ENCODE measurements at places on chromosomes 1 and 21.

- DNase-seq, result no peak
Observed at GRCh38 chr1:16076865-16077238, 3.4 kb upstream of the FAM131C start.

DNA sequence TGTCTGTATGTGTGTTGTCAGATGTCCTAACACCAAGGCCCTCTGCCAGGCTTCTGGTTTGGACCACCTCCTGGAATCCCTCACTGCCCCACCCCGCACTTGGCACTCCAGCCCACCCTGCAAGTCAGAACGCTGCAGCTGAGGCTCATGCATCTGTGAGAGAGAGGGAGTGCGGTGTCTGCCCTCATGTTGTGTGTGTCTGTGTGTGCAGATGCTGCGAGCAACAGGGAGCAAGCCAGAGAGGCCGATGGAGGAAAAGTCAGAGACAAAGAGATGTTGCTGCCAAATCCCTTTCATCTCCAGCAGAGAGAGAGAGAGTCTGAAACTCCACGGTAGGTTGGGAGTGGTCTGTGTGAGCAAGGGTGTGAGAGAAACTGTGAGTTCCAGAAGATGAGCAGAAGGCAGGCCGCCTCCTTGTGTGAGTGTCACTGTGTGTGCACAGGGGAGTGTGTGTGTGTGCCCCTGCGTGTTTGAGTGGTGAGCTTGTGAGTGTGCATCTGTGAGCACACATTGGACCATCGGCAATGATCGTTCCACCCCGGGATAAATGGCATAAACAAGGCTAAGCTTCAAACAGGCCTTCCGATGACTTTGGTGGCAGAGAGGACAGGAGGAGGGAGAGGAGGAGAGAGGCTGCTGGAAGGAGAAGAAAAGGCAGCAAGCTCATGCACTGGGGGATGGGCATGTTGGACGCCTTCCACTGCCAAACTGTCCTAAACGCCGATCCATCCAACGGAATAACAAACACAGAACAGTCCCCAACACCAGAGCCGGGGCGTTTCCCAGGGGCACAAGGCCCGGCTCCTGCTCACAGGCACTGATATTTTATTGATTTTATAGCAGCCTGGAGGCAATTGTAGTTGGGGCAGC lies 99.2 kb upstream of the GRIK3 start:
- DNase-seq, result no peak

DNA sequence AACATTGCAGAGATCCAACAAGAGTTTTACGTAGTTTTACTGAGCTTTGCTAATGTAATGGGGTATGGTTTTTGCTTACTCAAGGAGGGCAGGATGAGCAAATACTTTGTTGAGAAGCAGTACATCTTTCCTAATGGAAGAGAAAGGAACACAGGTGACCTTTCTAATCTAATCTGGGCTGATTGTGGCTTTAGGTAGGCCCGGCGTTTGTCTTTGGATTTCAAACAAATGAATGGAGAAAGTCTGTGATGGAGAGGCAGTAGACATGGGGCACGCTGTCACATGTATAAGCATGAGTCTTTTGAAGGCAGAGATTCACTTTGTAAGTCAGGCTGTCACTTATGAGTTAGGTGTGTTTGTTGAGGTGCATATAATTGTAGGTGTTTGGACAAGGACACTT lies 1.7 kb downstream of the PLEKHM2 start:
- DNase-seq, result no peak

DNA sequence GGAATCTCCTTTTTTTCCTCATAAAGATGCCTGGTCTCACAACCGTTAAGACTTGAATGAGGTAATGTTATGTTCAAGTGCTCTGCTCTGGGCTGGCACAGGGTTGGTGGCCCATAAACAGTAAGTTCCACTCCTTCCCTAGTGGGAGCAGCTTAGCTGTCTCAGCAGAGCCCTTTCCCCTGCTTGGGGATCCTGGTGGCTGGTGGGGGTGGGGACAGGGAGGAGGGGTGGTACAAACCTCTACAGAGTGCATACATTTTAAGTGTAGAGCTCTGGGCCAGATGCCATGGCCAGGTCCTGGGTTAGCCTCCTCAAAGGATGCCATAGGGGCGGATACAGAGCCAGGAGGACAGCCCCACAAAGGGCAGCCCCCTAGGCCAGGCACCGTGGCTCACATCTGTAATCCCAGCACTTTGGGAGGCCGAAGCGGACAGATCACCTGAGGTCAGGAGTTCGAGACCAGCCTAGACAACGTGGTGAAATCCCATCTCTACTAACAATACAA lies 20.7 kb upstream of the PADI1 start:
- DNase-seq, result no peak

GRCh38 chr1:8667869-8668594 lies 149.4 kb downstream of the RERE start:
- DNase-seq, result no peak

- no peak for DNase-seq
Observed at GRCh38 chr1:63730211-63730610, 43.6 kb upstream of the ROR1 start.

DNA sequence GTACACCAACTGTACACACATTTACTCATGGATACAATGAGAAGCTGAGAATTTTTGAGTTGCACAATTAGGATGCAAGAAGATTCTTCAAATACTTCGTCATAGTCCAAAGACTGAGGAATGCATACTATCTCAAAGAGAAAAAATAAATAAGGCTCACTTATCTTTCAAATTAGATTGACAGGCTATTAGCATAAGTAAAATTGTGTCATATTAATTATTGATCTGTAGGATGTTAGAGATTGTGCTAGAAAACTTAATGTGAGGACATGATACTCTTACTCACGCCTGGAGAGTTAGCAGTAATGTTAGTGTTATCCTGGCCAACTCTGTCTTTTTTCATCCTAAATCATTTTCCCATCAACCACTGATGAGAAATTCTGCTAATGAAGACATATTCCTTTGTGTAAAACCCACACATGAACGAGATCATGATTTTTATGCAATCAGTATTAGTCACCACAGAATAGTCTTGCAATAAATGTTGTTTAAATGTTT lies 659.0 kb downstream of the LTN1 start:
- DNase-seq, result no peak

GRCh38 chr1:89873770-89874169 lies 52.9 kb downstream of the LRRC8D start:
- DNase-seq, result no peak

DNA sequence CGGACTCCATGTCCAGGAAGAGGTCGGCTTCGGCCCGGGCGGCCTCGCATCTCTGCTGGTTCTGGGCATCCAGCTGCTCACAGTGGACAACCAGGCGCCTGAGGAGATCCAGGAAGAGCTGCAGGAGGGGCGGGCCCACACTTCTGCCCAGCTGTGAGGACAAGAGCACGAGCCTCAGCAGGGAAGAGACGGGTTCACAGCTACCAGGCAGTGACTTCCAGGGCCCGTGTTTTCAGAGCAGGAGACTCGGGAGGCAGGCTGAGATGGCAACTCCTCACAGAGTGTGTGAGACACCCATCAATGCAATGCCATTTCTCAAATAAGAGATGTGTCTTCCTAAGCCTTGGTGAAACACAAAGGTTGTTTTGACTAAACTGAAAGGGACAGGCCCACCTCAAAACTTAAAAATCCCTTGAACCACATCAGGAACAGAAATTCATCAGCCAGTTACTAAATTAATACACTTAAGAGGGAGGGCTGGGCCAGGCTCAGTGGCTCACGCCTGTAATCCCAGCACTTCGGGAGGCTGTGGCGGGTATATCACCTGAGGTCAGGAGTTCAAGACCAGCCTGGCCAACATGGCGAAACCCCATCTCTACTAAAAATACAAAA lies 43.4 kb downstream of the URB1 start:
- no peak for DNase-seq

- DNase-seq, result no peak
Observed at GRCh38 chr1:164369698-164370365, 189.2 kb upstream of the PBX1 start.

DNA sequence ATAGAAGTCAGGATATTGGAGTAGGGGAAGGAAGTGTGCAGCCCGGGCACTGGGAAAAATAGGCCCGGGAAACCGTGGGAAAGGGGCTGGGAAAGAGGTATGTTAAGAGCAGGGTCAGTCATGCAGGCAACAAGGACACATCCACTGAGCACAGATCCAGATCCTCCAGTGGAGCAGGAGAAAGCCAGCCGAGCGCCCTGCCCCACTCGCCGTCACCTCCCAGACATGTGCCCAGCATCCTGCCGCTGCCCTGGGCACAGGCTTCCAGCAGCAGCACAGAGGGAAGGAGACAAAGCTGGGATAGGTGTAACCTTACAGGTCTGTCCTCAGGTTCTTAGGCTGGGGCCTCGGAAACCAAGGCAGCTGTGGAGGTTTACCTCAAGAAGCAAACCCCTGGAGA lies 64.2 kb downstream of the FAM163A start:
- no peak for DNase-seq

GRCh38 chr1:231619257-231619634 lies 7.3 kb upstream of the DISC1 start:
- no peak for DNase-seq

GRCh38 chr1:63545780-63546179 lies 22.5 kb downstream of the EFCAB7 start:
- no peak for DNase-seq

GRCh38 chr1:64896551-64896950 lies 69.8 kb downstream of the JAK1 start:
- DNase-seq, result no peak

- DNase-seq, result no peak
Observed at GRCh38 chr1:112054510-112054909, 65.0 kb upstream of the KCND3 start.

GRCh38 chr1:216804111-216804510 lies 80.9 kb upstream of the ESRRG start:
- DNase-seq, result no peak

DNA sequence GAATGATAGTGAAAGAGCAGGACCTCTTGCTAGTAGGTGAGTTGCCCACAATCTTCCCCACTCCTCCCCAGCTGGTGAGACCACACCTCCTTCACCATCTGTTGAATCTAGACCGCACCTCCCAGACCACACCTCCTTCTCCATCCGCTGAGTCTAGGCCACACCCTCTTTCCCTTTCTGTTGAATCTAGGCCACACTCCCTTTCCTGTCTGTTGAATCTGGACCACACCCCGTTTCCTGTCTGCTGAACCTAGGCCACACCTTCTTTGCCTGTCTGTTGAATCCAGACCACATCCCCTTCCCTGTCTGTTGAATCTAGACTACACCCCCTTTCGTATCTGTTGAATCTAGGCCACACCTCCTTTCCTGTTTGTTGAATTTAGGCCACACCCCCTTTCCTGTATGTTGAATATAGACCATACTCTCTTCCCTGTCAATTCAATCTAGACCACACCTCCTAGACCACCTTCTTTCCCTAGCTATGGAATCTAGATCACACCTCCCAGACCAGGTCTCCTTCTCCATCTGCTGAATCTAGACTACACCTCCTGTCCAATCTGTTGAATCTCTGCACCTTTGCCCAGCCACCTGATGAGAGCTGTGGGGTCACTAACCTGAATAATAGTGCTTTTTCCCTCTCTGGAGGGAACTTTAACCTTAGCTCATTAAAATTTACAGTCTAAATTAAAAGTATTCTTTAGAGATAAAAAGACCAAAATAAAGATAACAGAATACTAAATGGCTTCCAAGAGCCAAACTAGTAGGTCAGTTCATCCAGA lies 116.3 kb downstream of the DAB1 start:
- DNase-seq, result no peak

DNA sequence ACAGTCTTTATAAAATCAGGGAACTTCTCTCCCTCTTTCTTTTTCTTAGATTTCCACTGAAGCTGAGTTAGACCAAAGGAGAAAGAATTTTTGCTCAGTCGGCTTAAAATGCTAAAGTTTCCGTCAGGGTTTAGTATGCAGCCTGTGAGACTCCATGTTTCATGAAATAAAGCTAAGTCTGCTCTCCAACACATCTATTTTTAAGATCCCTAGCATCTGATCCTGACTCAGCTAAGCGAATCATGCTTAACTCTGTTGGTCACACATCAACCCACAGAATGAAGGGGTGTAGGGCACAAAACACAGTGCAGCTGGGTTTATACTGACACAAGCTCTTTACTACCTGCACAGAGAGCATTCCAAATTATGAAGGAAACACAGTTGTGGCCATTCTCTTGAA lies 102.4 kb upstream of the ZNF281 start:
- no peak for DNase-seq

DNA sequence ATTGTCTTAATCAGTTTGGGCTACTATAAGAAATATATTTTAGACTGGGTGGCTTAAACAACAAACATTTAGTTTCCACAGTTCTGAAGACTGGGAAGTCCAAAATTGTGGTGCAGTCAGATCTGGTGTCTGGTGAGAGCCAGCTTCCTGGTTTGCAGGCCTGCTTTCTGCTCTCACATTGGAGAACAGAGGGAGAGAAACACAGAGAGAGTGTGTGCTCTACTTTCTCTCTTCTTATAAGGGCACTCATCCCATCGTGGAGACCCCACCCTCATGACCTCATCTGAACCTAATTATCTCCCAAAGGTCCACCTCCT lies 4.1 kb downstream of the LEPR start:
- DNase-seq, result no peak

- no peak for DNase-seq
Observed at GRCh38 chr1:32998064-32998463, 33.5 kb upstream of the RNF19B start.

DNA sequence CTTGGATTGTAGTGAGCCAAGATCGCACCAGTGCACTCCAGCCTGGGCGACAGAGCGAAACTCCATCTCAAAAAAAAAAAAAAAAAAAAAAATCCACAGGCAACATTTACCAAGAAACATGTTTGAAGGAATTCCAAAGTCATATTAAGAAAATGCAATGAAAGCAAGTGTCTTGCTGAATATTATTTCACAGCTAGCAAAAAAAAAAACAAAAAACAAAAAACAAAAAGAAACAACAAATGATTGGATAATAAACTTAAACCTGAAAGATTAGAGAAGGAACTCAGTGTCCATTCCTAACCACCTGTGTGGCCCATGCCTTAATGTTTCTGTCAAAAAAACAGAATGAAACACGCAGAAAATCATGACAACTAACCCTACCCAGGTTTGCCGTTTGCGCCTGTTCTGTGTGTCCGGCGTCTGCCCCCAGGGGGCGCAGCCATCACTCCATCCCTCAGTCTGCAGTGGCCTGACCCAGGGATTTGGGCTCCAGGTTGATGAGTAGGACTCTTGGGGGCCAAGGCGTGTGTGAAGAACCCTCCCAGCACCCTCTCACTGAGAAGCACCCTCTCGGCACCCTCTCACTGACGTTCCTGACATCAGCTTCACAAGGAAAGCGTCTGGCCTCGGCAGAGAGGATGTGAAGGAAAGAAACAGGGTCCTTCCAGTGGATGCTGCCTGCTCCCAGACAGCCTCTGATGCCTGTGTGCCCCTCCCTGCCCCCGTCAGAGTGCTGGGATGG lies 19.2 kb upstream of the PTTG1IP start:
- no peak for DNase-seq

GRCh38 chr1:1196431-1197187 lies 9.8 kb downstream of the TNFRSF18 start:
- DNase-seq, result no peak

- DNase-seq, result no peak
Observed at GRCh38 chr1:110501488-110502132, 17.4 kb downstream of the KCNA10 start.

All from frontal cortex (tissue), 4 donors.